Smooth muscle cell of the brain vasculature (primary cell): ENCODE measurements at places on chromosomes 2 and 18.
A peak's percentile ranks its signal among the peaks of the same experiment; 100 is the strongest.

- DNase-seq, result no peak
Observed at GRCh38 chr18:40094441-40094840, 1860.6 kb upstream of the PIK3C3 start.

DNA sequence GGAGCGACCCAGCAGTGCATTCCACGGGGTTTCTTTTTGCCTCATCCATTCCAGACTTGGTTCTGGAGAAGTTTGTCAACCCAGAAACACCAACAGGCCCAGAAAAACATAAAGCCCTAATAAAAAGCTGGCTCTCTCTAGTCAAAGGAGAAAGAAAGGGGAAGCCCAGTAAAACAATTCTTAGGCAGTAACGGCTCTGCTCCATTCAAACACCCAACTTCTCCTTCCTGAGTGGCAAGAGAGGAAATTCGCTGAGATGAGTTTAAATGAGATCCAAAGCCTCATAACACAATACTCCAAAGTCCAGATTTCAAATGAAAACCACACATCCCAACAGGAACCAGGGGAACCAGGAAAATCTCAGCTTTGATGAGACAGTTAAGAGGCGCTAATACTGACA is 179.9 kb downstream of the RPIA start:
- no peak for DNase-seq

DNA sequence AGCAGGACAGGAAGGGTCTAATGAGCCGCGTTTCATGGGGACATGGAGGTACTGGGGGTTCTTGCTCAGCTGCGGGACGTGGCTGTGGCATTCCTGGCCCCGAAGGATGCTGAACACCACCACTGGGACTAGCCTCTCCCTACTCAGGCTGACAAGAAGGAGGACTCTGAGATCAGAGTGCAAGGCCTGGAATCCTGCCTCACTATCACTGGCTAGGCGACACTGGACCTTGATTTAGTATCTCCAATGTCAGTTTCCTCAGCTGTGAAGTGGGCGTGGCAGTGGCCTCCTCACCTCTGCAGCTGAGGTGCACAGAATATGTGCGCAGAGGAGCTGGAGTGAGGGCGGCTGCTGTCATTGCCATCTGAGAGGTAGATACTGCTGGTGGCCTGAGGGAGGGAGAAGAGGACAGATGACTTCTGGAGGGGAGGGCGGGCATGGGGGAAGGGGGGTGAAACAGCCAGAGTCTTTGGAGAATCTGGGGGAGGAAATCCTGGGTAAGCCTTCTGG is 157.8 kb upstream of the CAPN13 start:
- no peak for DNase-seq

DNA sequence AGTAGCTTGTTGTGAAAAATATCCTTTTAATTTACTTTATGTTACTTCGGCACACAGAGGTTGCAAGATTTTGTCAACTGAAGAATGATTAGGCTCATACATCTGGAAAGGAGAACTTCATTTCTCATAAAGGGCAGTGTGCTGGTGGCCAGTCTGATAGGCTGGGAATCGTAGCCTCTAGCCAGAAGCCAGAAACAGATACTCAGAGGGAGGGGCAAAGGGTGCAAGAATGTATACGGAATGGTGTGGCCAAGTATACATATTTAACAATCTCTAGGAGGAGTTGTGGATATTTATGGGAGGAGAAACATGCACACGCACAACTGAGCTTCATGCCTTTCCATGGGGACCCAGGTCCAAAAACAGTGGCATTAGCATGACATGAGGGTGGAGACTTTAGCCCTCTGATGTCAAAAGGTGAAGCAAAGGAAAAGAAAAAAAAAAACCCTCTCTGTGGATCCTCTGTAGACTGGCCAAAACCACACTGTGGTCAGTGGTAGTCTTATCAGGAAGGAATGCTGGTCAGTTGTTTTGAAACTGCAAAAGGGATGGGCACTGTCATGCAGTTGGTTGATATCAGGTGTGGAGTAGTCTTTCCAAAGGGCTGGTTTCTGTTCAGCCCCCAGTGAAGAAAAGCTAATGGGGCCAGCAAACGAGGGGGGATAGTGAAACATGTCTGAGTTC is 34.9 kb upstream of the APCDD1 start:
- DNase-seq, result no peak

GRCh38 chr2:240437861-240438809 is 2.7 kb downstream of the GPC1 start:
- DNase-seq, result no peak

- DNase-seq, result no peak
Observed at GRCh38 chr18:14776801-14777200, 28.8 kb downstream of the ANKRD30B start.

- no peak for DNase-seq
Observed at GRCh38 chr18:51193621-51194287, 3.7 kb downstream of the MEX3C start.

- DNase-seq, result no peak
Observed at GRCh38 chr2:16624436-16624780, 41.2 kb downstream of the CYRIA start.

DNA sequence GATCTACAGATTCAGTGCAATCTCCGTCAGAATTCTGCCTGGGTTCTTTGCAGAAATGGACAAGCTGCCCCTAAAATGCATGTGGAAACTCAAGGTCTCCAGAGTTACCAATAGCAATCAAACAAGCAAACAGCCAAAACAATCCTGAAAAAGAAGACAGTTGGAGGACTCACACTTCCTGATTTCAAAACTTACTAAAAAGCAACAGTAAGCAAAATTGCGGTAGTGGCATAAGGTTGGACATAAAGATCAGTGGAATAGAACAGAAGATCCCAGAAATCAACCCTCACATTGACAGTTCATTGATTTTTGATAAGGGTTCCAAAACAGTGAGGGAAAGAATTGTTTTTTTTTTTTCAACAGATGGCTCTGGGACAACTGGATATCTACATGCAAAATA is 59.7 kb downstream of the NPPC start:
- no peak for DNase-seq

DNA sequence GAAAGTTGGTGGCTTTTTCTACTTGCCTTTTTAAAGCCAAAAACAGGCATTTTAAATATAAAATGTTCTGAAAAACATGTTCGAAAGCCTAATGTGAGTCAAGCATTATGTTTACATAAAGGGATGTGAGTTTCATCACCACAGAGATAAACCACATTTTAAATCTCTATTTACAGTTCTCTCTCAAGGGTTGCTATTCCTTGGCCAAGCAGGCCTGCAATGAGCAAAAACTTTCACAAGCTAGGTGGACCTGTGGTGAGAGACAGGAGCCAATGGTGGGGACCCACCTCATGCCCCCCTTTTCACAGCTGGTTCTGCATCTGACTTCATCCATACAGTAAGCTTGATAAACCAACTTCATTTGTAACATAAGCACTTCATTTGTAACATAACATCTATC is 65.1 kb downstream of the CUL3 start:
- peak; percentile 28 for DNase-seq

DNA sequence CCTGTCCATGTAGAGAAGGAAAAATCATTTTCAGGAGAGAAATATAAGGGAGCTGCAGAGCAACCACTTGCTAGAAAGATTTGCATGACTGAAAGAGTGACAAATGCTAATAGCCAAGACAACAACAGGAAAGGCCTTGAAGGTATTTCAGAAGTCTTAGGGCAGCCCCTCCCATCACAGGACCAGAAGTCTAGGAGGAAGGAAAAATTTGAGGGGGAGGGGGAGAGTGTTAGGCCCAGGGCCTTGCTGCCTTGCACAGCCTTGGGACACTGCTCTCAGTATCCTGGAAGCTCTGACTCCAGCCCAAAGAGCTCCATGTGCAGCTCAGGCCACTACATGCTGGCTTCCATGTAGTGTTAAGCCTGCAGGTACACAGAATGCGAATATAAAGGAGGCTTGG is 266.9 kb downstream of the GLI2 start:
- no peak for DNase-seq

- DNase-seq, result no peak
Observed at GRCh38 chr18:11987527-11987926, 6.2 kb downstream of the IMPA2 start.

DNA sequence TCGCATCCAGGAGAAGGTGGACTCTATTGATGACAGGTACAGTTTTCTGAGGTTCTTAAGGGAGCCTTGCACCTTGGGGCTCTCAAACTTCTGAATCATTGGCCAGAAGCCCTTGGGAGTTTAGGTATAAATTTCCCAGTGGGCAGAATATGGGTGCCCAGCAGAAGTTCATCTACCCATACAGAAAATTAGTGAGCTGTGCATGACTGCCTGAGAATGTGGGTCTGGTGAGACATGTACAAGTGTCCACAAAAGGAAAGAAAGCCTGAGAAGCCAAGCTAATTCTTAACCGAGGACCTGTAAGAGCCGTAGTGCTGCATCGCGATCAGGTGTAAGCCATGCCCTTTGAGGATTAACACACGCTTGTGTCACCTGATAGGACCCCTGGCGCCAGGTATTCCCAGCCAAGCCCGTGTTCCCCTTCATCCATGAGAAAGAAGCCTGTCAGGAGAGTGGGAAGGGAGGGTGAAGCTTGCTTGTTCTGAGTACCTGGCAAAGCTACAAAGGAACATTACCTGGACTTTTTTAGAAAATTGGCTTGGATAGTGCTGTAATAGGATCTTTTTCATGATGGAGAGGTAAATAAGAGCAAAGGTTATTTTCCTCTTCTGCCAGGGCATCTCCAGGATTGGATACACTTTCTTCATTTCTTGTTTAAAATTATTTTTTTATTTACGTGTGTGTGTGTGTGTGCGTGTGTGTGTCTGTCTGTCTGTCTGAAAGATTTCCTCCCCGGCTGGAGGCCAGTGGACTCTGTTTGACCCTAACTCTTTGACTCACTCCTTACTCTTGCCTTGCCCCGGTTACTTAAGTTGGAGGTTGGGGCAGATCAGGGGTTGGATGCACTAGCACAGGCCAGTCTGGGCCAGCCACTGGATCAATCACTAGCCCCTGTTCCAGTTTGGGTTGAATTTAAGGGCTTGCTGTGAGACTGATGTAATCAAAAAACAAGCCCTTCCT is 90.4 kb upstream of the EML6 start:
- DNase-seq, result no peak

DNA sequence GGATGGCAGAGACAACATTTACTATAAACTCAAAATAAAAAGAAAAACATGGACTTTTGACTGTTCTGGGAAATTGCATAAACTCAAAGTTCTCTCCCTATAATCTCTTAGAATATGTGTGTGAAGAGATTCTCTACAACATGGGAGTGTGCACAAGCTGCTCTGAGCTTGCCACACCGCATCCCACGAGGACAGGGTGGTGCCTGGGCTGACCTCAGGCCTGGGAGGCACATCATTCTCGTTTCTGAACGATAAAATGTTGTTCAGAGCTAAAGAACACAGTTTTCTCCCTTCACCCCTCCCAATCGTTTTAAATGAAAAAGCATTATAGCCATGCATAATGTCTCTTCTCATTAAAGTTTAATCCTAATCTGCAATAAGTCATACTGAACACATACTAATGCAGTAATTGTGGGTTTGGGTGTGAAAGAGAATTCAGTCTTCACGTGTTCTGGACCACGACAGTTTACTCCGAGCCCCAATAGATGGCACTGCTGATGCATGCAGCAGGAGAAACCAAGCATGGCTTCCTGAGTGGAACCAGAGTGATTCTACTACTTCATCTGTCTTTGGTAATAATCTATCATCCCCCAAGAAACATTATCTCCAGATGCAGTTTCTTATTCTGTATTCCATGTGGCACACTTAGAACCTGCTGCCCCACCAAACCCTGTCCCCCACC is 46.9 kb upstream of the LAMA1 start:
- DNase-seq, result no peak

DNA sequence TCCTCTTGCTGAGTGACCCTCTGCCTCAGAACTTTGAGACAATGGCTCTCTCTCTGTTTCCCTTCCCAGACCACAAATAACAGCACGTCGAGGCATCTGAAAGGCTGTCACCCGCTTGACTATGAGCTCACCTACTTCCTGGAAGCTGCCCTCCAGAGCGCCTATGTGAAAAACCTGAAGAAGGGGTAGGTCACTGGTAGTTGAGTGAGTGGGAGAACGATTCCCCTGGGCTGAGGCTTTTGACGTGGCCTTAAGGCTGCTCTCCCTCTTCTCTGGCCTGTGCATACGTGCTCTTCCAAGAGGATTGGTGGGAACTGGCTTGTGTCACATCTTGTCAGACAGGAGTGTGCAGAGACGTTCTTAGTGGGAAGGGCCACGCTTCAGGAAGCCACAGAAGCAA is 63.1 kb upstream of the MCFD2 start:
- no peak for DNase-seq

- no peak for DNase-seq
Observed at GRCh38 chr2:174607989-174608865, 10.6 kb upstream of the WIPF1 start.

DNA sequence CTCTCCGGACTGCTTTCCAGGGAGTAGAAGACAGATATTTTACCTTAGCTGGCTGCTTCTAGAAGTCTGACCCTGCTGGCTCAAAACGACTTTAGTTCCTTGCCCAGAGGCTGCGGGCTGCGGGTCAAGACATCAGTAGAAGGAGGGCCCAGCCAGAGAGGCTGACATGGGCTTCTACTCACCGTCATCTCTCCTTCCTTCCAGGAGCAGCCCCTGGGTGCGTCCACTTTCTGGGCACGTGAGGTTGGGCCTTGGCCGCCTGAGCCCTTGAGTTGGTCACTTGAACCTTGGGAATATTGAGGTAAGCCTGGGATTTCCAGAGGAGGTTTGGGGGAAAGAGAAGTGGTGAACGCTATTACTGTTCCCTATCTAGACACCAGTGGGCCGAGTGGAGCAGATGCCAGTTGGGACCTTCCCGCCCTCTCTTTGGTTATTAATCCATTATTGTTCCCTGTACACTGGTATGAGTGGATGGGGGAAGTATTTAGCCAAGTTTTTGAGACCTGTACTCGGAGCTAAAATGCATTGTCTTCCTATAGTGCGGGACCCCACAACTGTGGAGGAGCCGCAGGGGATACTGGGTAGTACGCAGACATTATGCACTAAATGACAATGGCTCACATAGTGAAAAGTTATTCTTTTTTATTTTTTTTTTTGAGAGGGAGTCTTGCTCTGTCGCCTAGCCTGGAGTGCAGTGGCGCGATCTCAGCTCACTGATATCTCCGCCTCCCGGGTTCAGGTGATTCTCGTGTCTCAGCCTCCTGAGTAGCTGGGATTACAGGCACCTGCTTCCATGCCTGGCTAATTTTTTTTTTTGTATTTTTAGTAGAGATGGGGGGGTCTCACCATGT is 26.3 kb upstream of the CASP8 start:
- no peak for DNase-seq

- DNase-seq, result no peak
Observed at GRCh38 chr2:184597571-184597991, 748 bp upstream of the ZNF804A start.

- DNase-seq, result no peak
Observed at GRCh38 chr2:222169346-222169745, 129.5 kb downstream of the PAX3 start.
